ENCODE measurements at places on chromosomes 6 and 20. TPM values are rescaled to one million over a fixed set of nuclear protein-coding genes. Genes with fewer than 3 reads are reported as not detected.

- no peak for DNase-seq
Measured at GRCh38 chr6:167937948-167938911, 59.2 kb upstream of the KIF25 start.

GRCh38 chr6:15888798-15889772, 226.3 kb upstream of the DTNBP1 start:
- DNase-seq = no peak

- no peak for DNase-seq
Measured at GRCh38 chr20:56352345-56353055, 6.3 kb upstream of the FAM210B start.

- no peak for DNase-seq
Measured at GRCh38 chr20:45340951-45341350, 7.3 kb downstream of the SDC4 start.

- no peak for DNase-seq
Measured at GRCh38 chr6:137025786-137026730, 18.7 kb downstream of the IL20RA start.

DNA sequence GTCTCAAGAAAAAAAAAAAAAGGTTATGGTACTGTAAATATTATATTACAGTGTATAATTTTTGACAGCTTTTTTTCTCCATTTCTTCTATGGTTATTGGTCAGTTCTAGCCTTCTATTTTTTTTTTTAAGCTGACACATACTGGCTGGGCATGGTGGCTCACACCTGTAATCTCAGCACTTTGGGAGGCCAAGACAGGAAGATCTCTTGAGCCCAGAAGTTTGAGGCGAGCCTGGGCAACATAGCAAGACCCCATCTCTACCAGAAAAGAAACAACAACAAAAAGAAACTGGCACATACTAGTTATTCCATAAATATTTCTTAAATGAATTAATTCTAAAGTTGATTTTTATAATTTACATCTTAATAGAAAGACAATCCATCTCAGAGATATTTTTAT, 27.6 kb upstream of the PRND start:
- DNase-seq = no peak

GRCh38 chr20:45343532-45344167, 4.6 kb downstream of the SDC4 start:
- DNase-seq = no peak

- DNase-seq = no peak
Measured at GRCh38 chr6:87753131-87753685, 51.2 kb upstream of the AKIRIN2 start.

DNA sequence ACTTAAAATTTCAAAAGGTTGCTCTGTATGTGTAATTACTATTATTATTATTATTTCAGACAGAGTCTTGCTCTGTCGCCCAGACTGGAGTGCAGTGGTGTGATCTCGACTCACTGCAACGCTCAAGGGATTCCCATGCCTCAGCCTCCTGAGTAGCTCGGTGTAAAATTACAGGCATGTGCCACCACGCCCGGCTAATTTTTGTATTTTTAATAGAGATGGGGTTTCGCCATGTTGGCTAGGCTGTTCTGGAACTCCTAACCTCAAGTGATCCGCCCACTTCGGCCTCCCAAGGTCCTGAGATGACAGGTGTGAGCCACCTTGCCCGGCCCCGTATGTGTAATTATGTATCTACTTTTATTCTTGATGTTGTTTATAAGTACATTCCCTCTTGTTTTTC, 65.3 kb upstream of the ZNF217 start:
- DNase-seq = no peak

DNA sequence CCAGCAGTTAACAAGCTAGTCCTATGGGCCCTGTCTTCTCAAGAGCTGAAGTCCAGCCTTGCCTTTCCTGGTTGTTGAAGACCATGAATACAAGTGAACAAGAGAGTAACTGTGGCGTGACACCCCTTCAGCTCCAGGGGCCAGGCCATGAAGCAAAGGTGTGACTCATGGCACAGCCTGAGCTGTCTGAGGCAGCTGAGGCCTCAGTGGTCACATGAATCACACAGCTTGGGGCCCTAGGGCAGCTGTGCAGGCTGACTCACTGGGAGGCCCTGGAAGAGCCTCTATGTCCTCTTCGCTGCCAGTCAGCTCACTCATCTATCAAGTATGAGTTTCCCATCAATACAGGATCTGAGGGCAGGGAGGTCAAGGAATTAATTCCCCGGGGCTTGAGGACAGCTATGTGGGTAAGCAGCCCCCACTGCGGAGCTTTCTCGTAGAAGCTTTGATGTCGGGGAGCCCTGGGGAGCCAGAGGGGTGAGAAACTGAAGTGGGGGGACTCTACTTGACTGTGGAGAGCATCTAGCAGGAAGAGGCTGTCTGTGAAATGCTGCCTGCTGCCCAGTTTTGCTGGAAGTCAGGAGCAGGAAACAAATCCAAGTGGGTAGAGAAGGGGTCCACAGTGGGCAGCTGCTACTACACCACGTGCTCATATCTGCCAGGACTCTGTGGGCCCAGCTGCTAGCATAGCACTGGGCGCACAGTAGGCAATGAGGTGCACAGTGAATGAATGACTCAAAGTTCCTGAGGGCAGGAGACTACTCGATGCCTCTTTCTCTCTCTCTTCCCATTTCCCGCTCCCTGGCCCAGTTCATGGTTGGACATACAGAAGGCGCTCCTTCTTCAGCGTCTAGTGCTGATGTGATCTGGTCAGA, 13.7 kb upstream of the FAM83C start:
- DNase-seq = no peak

- no peak for DNase-seq
Measured at GRCh38 chr20:48236000-48236970, 451.0 kb upstream of the SULF2 start.

DNA sequence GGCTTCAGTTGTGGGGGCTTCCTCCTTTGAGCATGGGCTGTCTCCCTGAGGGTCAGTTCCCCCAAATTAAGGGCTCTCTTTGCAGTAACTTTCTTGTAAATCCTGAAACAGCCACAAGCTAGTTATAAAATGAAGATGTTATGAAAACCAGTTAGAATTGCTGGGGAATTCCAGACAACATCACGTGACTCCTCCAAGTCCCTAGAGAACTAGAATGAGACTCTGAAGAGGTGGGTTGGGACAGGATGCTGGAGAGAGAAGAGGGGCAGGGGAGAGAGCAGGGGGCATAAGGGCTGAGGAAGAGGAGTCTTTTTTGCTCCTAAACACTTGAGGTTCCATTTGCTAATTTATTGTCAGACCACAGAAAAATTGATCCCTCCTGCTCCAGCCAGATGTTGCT, 380.3 kb downstream of the DHX35 start:
- no peak for DNase-seq

- DNase-seq = no peak
Measured at GRCh38 chr6:76768556-76768955, 694.7 kb downstream of the HTR1B start.

DNA sequence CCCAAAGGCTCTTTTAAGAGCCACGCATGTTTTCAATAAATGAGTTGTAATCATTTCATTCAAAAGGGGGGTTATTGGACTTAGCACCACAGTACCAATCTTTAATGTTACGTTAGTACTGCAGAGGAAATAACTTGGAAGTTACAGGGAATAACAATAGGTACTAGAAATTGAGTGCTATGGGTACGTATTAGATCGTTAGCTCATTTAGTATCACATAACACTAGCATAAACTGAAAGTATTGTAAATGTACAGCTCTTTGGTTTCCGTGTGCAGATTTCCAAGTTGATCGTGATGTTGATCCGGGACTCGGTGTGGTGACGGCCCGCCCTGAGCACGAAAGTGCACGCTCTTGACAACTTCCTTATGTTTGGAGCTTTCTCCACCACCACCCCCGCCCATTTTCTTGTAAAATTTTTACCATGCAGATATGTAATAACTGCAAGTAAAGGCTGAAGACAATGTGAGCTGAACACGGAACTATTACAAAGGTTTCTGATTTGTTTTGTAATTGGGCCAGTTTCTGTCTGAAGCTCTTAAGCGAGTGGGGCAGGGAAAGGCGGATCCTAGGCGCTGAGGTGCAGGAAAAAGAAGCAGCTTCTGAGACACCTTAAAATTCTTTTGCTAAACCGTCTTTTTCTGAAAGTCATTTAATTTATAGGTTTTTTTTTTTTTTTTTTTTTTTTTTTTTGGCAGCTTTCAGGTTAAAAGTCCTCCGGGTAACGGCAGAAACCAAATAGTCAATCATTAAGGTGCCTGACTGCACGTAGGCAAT, 71.5 kb downstream of the HFE start:
- no peak for DNase-seq

- DNase-seq = no peak
Measured at GRCh38 chr6:88705601-88706000, 257.8 kb downstream of the RNGTT start.

DNA sequence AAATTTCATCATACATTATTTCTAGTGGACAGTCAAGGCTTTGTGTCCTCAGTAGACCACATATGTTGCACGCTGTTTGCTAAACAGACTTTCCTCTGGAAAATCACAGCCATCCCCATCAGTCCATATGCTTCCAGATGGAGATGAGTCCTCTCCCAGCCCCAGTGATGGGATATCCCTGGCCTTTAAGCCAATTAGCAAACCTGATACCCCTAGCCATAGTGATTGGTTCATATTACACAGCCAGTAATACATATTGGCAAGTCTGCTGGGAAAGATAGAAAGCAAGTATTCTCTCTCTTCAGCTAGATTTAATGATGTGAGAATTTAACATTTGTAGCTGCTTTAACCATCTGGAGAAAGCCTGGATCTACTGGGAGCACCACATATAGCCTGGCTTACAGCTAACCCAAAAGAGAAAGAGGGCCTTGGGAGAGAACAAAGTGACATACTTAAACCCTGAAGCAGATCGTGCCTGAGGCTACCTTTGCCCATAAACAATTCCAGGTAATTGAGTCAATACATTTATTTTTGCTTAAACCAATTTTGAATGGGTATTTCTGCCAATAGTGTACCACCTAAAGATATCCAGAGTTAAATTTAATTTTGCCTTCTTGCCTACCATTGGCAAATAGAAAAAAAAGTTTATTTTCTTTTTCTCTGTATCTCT, 103.5 kb upstream of the HIVEP1 start:
- no peak for DNase-seq

- no peak for DNase-seq
Measured at GRCh38 chr6:114312931-114313330, 29.9 kb downstream of the HS3ST5 start.

DNA sequence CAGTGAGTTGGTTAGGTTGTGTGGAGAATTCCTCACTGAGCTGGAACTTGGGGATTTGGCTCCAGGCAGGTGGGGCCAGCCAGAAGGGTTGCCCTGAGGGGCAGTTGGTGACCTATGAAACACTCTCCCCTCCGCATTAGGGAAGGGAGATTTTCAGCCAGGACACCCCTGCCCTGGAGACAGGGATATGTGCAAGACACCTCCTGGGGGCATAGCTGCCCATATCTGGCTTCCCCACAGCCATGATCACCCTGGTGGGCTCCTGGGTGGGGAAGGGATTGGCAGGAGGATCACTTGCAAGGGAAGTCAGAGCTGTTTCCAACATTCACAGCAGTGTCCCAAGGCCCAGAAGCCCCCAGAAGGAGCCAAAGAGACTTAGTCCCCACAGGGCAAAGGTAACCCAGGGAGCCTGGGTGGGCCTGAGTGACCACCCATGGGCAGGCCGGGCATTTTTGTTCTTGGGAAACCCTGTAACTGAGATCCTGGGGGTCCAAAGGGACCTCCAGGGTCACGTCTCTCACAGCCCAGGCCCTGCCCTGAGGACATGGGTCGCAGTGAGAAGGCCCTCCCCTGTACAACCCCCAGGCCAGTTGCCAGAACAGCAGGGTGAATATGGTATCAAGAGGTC, 145.8 kb downstream of the MRPL14 start:
- DNase-seq = peak; percentile 1

DNA sequence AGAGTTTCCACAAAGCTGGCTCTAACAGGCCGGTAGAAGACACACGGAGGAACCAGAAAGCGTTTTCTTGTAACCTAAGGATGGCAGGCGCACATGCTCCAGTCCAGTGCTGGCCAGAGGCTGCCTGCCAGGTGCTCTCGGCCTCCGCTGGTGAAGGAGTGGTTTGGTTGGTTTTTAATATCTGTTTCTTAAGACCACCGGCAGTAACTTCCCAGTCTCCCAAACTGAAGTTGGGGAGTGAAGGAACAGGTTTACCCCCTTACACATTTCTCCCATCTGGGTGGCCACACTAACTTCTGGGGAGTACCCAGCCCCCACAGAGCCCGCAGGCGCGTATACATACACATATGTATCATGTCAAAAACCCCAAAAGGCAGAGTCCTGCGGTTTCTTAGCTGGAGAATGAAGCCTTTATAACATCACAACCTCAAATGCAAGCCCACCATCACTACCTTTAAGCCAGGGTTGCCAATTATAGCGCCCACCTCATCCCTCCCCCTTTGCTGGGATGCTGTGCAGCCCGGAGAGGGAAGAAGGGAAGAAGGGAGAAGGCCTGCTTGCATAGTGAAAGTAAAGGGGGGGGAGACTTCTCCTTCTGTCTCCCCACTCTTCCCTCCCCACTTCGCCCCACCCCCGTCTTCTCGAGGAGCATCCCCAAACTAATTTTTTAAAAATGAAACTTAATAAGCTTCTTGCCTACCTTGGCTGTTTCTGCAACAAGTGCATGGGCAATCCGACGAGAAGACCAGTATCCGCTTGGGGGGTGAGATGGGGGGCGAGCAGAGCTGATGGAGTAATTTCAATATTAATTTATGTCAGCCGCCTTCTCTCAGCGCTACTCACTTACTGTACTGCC, 1.0 kb downstream of the TRERF1 start:
- DNase-seq = no peak

- DNase-seq = no peak
Measured at GRCh38 chr6:42988486-42989020, 4.2 kb downstream of the PPP2R5D start.

DNA sequence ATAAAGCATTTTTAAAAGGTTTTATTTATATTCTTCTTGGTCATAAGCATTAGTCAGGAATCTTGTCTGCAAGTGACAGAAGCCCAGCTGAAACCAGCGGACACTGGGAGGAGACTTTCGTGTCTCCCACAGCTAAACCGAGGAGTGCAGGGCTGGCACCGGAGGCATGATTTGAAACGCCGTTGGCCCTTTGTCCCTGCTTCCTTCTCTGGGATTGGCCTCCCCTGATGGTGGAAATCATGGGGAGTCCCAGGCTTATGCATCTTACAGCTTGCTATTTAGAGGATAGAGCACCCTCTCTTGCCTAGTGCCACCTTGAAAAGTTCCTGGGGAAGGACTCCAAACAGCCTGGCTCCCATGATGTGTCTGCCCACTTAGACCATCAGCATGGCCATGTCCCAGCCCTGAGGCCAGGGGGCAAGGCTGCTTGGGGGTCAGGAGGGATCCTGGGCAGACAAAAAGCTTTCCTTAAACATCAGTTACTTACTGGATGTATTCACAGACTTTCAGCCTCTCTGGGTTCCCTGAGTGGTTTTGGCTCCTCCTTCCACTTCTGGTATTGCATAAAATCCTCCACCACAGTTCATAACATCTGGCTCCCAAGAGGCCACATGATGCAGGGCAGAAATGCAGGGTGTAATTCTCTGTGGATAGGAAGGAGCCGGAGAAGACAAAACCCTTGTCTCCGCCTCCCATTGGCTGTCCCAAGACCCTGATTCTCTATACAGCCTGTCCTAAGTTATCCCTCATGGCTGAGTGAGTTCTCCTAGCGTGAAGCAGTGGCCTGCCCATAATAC, 49.3 kb upstream of the INSM1 start:
- no peak for DNase-seq

GRCh38 chr6:163252061-163252591, 162.4 kb upstream of the QKI start:
- DNase-seq = no peak

Gene CFB
- 0.29 TPM for total RNA-seq

Gene BPIFA1
- total RNA-seq = not detected

Gene SCRT2
- not detected for total RNA-seq

Data from activated B cell treated with CpG ODN at 0.5 μM for 24 hours (primary cell).